ENCODE measurements at places on chromosomes 13 and 19.
A peak's percentile ranks its signal among the peaks of the same experiment; 100 is the strongest.

- no peak for DNase-seq
Measured at GRCh38 chr13:111856571-111856970, 210.4 kb upstream of the SOX1 start.

GRCh38 chr13:40665126-40666044, 1.1 kb downstream of the FOXO1 start:
- peak; percentile 56 for DNase-seq

DNA sequence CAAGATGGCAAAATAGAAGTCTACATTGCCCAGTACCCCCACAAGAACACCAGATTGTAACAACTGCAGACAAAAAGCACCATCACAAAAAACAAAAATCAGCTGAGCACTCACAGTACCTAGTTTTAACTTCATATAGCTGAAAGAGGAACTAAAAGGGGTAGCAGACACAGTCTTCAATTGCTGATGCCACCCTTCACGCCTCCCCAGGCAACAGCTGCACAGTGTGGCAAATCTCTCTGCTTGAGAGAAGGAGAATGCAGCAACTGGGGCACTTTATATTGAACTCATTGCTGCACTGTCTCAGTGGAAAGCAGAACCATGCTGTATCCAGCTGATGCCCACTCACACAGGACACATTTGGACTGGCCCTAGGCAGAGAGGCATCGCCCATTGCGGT, 2714.5 kb upstream of the PCDH20 start:
- no peak for DNase-seq

DNA sequence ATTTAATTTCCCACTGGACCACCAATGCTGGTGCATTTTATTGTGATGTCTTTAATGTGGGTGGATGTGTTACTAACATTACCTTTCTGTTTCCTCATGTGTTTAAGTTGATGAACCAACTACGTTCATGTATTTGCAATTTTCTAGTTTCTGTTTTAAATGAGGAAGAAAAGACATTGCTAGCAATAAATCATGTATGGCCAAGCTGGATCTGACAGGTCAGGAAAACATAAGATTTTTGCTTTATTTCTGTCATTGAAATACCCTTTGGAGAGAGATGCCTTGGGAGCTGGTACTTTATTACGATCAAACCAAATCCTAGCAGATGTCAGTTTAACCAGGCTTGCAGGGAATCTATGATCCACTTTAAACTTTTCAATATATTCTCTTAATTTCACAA, 553.2 kb downstream of the RFC3 start:
- DNase-seq, result no peak

DNA sequence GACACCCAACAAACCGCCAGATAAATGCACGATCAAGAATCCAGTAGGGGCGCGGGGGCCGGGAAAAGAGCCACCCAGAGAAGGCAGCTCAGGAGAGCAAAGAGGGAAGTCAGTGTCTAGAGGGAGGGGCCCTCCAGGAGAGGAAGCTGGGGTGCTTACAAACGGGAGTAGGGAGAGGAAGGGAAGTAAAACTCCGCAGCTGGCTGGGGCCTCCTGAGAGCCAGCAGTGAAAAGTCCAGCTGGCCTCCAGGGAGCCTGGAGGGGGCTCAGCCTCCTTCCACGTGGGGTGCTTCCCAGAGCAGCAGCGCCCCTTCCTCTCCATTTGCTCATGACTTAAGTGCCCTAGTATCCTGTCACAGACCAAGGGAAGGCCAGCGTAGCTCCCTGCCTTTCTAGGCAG, 51.8 kb downstream of the TMED1 start:
- DNase-seq, result no peak

- DNase-seq, result no peak
Measured at GRCh38 chr13:33196767-33197166, 88.8 kb downstream of the STARD13 start.

DNA sequence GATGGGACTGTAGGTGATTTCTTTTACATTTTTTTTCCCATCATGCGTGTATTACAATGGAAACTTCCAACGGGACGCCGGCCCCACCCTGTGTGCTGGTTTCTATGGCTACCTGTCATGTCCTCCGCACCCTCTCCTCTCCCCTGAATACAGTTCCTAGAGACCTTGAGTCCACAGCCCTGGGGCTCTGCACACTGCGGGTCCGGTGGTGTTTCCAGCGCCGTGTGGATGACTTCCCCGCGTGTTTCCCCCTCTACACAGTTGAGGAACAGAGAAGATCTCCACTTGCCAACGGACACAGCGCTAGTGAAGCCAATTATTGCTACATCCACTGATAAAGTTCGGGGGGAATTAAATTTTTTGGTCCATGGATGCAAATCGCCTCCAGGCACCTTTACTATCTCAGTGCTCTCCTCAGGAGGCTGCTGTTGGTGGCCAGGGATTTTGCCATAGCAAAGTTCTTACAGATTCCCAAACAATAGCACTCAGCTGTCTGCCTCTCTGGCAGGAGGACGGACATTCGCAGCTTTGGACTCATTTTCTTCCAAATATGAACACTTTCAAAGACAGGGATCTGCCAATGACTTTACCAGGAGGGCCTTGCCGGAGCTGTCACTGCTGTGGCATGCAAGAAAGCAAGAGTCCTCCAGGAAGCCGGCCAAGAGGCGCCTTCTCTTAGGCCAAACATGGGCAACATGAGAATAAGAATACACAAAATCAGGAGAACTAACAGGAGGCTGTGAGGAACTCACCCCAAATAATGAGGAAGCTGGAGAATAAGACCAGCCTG, 39.3 kb upstream of the GAS6 start:
- no peak for DNase-seq

- DNase-seq, result no peak
Measured at GRCh38 chr19:34282611-34283519, 28.5 kb downstream of the GARRE1 start.

DNA sequence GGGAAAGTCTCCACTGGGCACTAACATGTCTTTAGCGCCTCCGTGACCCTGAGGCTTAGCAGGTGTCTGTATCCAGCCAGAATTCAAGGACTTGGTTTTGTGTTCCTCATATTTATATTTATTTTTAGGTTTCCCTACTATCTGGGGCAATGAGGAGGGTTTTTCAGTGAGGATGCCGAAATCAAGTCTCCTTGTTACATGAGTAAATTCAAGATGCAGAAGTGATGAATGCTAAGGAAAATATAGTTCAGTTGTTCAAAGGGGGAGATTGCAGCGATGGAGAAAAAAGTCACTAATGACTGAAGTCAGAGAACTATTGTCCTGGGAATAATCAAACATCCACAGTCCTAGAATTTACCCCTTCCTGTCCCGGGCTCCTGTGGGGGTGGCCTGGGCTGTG, 791 bp upstream of the ADGRE2 start:
- no peak for DNase-seq

- DNase-seq, result no peak
Measured at GRCh38 chr19:35563207-35563829, at the start of gene ATP4A. Gene ATP4A (minus strand): TSS chr19:35563658. CDS start chr19:35563629, 29 bp downstream.

- no peak for DNase-seq
Measured at GRCh38 chr13:110902370-110902769, 12.5 kb downstream of the ANKRD10 start.

- no peak for DNase-seq
Measured at GRCh38 chr19:33424181-33424580, 50.7 kb downstream of the CEBPG start.

DNA sequence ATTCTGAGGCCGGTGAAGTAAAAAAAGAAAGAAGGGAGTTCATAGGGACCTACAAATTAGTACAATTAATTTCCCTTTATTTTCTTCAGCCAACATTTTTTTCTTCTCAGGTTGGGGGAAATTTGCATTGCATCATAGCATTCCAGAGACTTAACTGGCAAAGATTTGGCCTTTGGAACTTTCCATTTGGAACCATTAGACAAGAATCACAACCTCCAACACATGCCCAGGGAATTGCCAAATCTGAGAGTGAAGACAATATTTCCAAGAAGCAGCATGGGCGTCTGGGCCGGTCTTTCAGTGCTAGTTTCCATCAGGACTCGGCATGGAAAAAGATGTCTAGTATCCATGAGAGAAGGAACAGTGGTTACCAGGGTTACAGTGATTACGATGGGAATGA, 6.4 kb upstream of the ERCC5 start:
- DNase-seq, result no peak

DNA sequence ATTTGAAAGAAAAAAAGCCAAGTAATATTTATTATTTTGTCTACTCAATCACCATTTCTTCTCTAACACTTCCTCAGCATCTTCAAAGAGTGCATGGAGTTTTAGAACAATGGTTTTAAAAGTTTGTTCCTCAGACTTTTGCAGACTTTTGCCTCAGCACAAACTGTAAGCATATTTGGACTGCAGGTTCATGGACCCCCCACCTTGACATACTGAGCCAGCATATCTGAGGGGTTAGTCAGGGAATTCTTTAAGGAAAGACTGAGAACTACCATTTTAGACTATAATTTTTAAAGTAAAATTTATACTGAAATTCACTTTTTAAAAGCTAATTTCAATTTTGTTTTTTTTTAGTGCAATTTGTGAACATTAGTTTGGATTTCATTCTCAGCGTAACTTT, 1676.8 kb upstream of the PCDH20 start:
- no peak for DNase-seq

- DNase-seq, result no peak
Measured at GRCh38 chr13:76300688-76301087, 585.5 kb downstream of the KCTD12 start.

DNA sequence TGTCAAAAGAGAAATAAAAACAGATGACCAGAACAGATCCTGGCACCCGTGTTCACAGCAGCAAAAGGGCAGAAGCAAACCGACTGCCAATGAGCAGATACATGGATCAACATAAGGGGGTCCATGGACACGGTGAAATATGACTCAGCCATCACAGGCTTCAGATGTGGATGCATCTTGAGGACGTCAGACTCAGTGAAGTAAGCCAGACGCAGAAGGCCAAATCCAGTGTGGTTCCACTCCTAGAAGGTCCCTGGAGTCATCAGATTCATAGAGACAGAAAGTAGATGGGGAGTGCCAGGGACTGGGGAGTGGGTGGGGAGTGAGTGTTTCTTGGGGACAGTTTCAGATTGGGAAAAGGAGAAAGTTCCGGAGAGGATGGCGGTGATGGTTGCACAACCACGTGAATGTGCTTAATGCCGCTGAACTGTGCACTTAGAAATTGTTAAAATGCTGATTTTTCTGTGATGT, 28.8 kb upstream of the SEMA6B start:
- DNase-seq, result no peak

DNA sequence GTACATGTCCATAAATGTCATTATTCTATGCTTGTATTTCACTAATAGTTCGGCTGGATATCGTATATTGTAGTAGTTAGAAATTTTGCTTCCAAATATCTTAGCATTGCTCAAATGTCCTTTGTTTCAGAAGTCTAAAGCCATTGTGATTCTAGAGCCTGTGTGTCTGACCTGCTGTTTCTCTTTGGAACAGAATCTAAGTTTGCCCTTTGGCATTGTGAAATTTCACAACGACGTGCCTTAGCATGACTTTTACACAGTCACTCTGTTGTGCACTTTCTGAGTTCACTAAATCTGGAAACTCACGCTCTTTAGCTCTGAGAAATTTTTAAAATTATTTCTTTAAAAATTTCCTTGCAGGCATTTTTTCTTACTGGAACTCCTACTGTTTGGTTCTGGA, 152.2 kb downstream of the TBC1D4 start:
- no peak for DNase-seq

- DNase-seq, result no peak
Measured at GRCh38 chr13:73832128-73832588, 302.0 kb downstream of the KLF12 start.

DNA sequence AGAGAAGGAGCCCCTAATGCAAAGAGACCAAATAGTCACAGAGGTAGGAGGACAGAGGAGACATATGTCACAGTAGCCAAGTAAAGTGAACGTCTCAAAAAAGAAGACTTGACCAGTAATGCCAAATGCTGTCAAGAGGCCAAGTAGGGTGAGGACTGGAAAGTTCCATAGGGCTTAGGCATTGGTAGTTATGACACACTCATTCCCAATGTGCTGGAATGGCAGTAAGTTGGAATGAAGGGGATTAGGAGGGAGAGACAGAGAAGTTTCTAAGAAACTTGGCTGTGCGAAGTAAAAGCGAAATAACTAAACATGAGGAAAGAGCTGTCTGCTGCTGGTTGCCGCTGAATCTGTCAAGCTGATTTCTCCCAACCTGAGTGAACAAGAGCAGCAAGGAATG, 14.9 kb upstream of the FRY start:
- DNase-seq, result no peak

DNA sequence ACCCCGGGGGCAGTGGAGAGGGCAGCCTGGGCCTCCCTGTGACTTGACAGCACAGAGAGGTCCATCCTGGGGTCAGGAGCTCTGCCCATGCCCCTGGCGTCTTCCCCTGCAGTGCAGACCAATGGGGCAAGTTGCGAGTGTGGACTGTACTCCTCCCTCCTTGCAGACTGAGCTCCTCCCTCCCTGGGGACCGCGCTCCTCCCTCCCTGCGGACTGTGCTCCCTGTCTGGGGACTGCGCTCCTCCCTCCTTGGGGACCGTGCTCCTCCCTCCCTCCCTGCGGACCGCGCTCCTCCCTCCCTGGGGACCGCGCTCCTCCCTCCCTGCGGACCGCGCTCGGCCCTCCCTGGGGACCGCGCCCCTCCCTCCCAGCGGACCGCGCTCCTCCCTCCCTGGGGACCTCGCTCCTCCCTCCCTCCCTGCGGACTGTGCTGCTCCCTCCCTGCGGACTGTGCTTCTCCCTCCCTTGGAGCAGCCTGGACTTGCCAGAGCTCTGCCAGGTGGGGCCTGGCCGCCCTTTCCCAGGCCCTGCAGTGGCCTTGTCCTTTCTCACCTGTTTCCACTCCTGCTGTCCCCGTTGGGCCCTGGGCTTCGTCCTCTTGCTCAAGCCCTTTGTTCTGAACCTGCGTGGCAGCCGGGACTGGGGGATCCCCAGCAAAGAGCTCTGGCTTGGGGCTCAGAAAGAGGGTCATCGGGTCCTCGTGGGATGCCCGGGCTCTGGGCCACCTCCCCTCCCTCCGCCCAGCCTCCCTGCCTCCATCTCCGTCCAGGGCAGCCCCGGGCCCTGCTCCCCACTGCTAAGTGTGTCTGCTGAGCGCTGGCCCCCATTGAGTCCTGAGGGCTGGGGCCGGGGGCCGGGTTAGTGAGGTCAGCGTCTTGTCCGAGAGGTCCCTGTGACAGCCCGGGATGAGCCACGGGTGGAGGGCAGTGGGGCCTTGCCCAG, 6.8 kb downstream of the GAMT start:
- no peak for DNase-seq

DNA sequence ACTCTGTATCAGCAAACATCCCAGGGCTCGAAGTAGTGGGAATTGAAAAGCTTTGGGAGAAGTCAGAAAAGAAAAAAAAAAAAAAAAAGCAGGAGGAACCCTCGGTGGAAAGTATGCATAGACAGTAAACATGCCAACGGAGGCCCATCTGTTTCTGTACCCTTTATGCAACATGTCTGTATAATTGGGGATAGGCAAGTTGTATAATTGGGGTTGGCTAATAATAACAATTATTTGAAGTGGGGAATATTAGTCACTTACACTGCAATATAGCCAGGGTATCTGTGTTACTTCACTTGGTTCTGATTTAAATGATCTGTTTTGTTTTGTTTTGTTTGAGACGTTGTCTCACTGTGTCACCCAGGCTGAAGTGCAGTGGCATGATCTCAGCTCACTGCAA, 12.1 kb upstream of the IGFL4 start:
- DNase-seq, result no peak

DNA sequence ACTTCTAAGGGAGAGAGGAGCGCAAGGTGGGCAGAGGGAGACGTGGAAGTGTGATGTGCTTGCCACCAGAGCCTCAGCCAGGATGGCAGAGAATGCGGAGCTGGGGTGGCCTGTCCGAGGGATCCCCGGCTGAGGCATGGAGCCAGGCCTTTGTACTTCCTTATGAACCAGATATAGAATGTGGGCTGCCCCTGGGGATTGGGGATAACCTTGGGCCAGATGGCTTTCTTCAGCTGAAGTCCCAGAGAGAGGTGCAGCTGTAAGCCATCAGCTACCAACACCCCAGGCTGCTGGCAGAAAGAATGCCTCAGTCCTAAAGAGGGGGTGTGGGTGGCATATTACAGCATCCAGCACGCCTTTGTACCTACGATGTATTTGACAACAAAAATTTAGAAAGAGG, 25.5 kb upstream of the FBXO17 start:
- no peak for DNase-seq

Data from activated CD8-positive, alpha-beta memory T cell treated with anti-CD3 and anti-CD28 coated beads, Interleukin-2, amount 50 U/mL, for 4 hours (primary cell).